ENCODE measurements at places on chromosomes 5 and 9.

- no peak for DNase-seq
Measured at GRCh38 chr5:137753691-137754187, 424 bp downstream of the HNRNPA0 start.

DNA sequence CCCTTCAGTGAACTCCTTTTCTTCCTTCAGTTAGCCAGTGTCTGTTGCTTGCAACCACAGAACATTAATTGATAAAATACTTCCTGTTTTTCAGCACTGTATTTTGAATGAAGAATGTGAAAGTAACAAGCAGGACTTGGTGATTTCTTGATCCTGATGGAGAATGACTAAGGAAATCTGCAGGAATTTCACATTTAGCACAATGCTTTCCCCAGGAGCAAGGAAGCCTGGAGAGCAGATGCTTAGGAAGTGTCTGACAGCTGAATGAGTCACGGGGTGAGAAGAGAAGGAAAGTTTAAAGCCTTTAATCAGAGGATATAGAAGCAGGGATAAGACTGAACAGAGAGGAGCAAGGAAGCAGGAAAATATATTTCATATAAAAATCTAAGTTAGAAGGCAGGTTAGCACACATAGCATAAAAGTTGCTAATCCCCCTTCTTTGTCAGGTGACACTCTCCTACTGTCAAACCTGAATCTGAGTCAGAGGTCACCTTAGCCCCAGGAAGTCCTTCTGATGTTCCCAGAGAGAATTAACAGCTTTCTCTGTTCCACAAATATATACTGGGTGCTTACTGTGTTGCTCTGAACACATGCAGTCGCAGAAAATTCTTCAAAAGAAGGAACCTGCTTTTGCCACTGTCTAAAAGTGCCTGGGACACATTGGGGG is 59.7 kb downstream of the GNA14 start:
- no peak for DNase-seq

DNA sequence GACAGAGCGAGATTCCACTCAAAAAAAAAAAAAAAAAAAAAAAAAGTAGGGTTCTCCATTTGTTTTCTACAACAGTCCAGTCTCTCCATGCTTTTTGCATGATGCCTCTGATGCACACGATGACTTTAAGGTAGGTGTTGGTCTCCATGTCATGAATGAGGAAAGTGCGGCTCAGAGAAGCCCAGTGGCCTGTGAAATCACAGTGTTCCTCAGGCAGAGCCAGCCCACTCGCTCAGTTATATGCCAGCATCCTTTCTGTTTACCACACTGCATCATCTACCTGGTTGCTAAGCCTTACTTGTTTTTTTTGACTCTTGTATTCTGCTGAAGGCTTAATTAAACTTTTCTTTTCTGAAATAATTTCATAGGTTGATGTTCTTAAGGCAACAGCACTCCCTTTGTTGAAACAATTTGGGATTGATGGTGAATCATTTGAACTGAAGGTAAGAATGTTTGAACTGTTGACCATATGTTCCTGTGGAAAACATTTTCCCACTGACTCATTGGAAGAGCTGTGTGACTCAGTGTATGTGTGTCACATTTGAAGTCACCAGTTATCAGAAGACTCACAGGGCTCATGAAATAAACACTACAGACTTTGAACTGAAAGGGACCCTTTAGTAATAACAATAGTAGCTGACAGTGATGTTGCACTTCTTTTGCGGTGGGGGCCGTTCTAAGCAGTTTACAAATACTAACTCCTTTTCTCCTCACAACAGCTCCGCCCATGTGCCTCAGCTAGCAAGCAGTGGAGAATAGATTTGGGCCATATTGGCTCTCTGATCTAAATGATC is 40.2 kb downstream of the RCL1 start:
- DNase-seq, result peak; percentile 26

DNA sequence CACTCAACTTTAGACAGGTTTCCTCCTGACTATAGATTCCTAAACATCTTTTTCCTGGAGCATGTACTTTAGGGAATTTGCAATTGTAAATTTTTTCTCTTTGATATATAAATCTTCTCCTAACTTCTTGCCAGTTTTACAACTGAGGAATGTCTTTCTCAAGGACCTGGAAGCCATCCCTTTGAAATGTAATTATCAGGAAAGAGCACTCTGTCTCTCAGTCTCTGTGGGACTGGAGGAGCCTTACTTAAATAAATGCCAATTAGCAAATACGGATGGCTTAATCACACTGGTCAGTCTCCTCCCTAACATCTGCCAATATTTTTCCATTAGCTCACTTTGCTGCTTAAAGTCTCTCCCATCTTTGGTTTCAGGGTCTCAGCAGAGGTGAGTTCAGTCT is 344.3 kb upstream of the ARRDC3 start:
- DNase-seq, result no peak

GRCh38 chr9:89360465-89360864 is 42.2 kb downstream of the SECISBP2 start:
- no peak for DNase-seq

DNA sequence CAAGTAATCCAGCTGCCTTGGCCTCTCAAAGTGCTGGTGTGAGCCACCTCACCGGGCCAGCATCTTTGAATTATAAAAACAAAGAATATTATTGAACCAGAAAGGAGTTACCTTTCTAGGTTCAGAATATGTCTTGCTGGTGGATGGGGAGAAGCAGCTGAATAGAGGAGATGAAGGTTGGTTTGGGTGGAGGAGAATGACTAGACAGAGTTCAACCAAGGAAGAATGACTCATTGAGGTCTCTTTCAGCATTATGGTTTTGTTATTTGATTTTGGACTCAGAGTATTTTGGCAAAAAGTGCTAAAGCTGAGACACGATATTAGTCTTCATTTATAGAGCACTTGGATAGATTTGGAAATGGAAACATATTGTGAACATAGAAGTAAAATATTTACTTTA is 75.2 kb upstream of the MPDZ start:
- DNase-seq, result no peak

DNA sequence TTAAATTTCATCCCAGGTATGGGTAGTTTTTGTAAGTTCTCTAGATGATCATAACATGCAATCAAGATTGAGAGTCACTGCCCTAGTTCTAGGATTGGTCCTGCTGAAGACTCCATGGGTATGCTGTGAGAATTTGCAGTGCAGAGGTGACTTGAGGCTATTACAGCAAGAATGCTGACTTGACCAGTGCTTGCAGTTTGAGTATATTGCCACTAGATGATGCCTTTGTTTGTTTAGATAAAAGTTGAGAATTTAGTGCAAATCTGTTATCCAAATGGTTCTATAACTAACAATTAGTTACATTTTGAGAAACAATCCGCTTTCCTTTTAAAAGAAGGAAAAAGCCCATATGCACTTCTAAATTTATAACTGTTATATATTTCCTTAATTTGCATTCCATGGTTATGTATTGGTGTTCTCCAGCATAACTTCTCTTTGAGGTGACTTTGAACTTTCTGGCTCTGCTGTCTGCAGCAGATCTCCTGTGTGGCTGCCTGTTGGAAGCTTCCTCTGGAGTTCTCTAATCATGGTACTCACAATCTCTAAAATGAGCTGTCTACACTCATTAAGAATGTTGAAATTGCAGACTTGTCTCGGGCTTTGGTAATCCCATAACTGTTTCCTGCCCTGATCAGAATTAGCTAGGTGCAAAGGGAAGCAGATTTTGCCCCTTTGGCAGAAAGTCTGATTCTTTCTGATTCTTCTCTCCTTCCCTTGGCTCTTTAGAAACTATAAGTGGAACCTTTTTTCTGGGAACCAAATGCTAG is 24.9 kb downstream of the MELK start:
- DNase-seq, result no peak
